ENCODE measurements at places on chromosomes 12 and 14.

- DNase-seq: no peak
Measured at GRCh38 chr12:92149563-92149962, 3.9 kb upstream of the BTG1 start.

- DNase-seq: no peak
Measured at GRCh38 chr14:26398616-26399015, 199.2 kb downstream of the NOVA1 start.

- DNase-seq: no peak
Measured at GRCh38 chr12:22577667-22578066, 33.3 kb upstream of the C2CD5 start.

DNA sequence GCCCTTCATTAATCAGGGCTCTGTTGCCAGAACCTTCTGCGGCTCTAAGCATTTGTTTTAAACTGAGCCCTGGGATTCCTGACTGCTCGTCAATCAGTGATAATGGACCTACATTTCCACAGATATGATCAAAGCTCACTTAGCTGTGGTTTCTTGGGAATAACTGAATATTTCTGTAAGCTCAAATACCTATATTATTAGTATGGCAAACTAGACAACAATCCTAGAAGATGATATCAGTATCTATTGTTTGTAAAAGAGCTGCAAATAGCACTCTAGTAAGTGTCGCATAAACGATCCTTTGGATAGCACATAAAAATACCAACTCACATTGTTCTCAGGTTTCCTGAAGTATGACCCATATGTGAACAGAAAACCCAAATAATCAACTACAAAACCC is 150.4 kb downstream of the PPM1H start:
- no peak for DNase-seq

DNA sequence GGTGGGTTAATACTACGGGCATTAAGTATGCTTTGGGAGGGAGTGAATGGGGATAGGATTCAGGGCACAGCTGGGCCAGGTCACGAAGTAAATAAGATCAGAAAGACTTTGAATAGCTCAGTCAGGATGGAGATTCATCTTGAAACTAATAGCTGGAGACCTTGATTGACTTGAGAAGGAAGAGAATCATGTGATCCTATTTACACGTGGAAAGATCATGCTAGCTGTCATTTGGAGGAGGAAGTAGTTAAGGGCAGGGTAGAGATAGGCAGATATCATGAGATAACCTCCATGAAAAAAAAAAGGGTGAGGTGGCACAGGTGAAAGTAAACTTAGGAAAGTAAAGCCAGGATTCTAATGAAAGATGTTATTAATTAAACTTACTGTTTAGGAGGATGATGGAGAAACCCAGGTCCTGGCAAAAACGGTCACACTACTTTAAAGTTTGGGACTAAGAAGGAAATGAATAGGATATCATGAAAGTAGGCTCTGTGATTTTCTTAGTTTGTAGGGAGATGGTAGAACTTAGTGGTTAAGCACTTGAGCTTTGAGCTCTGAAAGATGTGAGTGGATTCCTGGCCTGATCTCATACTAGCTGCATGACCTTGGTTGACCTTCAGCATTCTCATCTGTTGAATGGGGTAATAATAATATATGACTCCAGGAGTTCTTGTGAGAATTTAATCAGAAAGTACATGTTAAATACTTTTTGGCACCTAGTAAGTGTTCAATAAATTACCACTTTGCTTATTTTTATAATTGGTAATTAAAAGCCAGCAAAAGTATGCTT is 439.0 kb downstream of the NRXN3 start:
- DNase-seq: no peak

GRCh38 chr12:103109861-103110260 is 152.4 kb downstream of the ASCL1 start:
- DNase-seq: no peak

- DNase-seq: no peak
Measured at GRCh38 chr14:79584679-79585078, 626.6 kb downstream of the DIO2 start.

GRCh38 chr12:12126551-12126950 is 55.8 kb downstream of the BCL2L14 start:
- DNase-seq: no peak

- DNase-seq: no peak
Measured at GRCh38 chr12:69064734-69065443, 131.9 kb upstream of the CPM start.

DNA sequence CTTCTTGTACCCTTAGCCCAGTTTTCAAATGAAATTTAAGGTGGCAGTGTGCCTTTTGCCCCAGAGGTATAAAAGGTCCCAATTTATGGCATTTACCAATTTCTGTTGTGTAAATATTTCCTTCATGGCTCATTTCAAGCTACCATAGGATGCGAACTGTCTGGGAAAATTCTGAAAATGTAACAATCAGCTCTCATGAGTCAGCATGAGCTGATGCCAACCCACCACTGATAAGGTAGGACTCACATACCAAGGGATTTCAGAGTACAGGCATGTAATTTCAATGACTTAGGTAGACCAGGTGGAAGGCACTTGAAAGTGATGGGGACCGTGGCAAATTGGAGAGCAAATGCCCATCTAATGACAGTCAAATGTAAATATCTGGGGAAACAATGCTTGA is 169.5 kb downstream of the TTC8 start:
- DNase-seq: no peak

Data from activated CD8-positive, alpha-beta memory T cell treated with anti-CD3 and anti-CD28 coated beads for 48 hours (primary cell).